Occipital lobe (tissue), 3 donors: ENCODE measurements at places on chromosomes 2 and 18. TPM values are rescaled to one million over a fixed set of nuclear protein-coding genes. Genes with fewer than 3 reads are reported as not detected.

Gene FAP
- total RNA-seq, result 2.2 TPM

Gene COLEC12
- total RNA-seq, result 15.4 TPM

Gene DSEL
- 71.4 TPM for total RNA-seq

Gene UGT1A4
- not detected for total RNA-seq

Gene CROCC2
- total RNA-seq, result under 0.01 TPM

Gene POTEC
- not detected for total RNA-seq

Gene B3GNT2
- 48.8 TPM for total RNA-seq

Gene SIX3
- total RNA-seq, result not detected

Gene SERPINB5
- not detected for total RNA-seq

Gene ECEL1
- 1.2 TPM for total RNA-seq

Gene MPV17
- 36.8 TPM for total RNA-seq
